ENCODE measurements at places on chromosomes 3 and 15.

DNA sequence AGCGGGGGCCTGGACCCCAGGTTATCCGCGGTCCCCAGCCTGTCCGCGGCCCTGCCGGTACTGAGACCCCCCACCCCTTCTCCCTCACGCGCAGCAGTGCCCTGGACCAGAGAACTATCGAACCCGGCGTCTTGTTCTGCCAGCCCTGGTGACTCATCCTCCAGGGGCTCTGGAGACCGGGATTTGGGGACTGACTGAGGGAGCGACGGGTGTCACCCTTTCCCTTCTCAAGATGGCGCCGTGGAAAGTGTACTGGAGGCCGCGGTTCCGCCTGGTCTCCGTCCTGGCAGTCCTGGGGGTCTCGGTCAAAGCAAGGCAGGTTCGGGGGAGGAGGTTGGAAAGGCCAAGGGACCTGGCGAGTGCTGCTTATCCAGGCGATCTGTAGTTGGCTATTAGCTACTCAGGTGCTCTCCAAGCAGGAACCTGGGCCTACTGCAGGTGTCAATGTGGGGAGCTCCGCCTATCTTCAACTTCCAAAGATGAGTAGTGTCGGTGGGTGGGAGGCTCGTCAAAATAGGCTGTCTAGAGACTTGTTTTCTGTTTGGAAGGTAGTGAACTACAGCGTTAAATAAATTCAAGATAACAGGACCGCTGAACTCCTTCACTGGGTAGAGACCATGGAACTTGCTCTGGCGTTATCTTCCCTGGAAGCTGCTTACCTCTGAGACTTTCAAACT, 790 bp downstream of the RAB5A start:
- ATAC-seq = peak; percentile 7
- H3K27ac ChIP-seq = peak overlapping the region; percentile 85
- H3K4me3 ChIP-seq = peak overlapping the region; percentile 82
- H3K36me3 ChIP-seq = peaks cover 11% of the 10 kb centered on the region
- peaks cover 31% of the 10 kb centered on the region for H3K4me1 ChIP-seq

GRCh38 chr15:63040954-63041353, 1.6 kb upstream of the TPM1 start:
- peaks cover 17% of the 10 kb centered on the region for H3K4me1 ChIP-seq
- no peaks in the 10 kb centered on the region for H3K36me3 ChIP-seq
- no peak overlapping the region for H3K27ac ChIP-seq

GRCh38 chr3:178971614-178972013, 100.0 kb downstream of the ZMAT3 start:
- H3K4me3 ChIP-seq = no peak overlapping the region
- no peaks in the 10 kb centered on the region for H3K27me3 ChIP-seq
- no peak overlapping the region for H3K27ac ChIP-seq
- peaks cover 24% of the 10 kb centered on the region for H3K36me3 ChIP-seq
- H3K4me1 ChIP-seq = peaks cover 31% of the 10 kb centered on the region

DNA sequence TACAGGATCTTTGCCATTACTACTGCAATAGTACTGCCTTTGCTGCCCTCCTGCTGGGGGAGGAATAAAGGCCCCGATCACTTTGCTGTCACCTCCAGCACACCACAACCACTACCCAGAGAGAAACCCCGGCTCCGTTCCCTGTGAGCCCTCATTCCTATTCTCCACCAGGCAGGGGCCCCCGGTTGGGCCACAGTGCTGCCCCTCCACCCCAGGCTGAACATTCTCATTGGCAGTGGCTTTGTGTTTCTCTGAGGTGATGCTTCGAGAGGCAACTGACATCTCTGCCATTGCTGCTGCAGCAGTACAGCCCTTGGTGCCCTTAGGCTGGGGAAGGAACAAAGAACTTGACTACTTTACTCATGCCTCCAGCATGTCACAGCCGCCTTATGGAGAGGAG, 612.9 kb upstream of the EPHA6 start:
- H3K4me3 ChIP-seq = no peak overlapping the region
- H3K4me1 ChIP-seq = no peaks in the 10 kb centered on the region
- no peak overlapping the region for H3K27ac ChIP-seq
- no peaks in the 10 kb centered on the region for H3K36me3 ChIP-seq

DNA sequence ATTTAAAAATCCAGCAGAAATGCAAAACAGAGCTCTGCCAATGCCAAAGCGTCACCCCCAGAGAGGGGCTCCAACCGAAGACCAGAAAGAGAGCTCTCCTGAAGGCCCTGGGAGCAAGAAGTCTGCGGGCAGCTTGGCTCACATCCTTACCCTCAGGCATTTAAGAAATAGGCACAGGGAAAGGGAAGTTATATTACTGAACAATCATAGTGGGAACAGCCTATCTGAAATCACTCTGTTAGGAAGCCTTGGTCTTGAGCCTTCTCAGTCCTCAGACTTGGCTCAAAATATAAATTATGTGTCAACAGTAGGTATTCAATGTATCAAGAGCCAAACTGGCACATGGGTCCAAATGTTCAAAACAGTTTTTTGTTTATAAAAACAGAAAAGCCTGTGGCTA, 10.3 kb upstream of the PPARG start:
- H3K27me3 ChIP-seq = peaks cover 20% of the 10 kb centered on the region
- H3K4me3 ChIP-seq = no peak overlapping the region
- H3K27ac ChIP-seq = no peak overlapping the region
- no peak for ATAC-seq

GRCh38 chr15:59138243-59138642, 33.3 kb downstream of the CCNB2 start:
- ATAC-seq = peak; percentile 87
- H3K36me3 ChIP-seq = peaks cover 76% of the 10 kb centered on the region

DNA sequence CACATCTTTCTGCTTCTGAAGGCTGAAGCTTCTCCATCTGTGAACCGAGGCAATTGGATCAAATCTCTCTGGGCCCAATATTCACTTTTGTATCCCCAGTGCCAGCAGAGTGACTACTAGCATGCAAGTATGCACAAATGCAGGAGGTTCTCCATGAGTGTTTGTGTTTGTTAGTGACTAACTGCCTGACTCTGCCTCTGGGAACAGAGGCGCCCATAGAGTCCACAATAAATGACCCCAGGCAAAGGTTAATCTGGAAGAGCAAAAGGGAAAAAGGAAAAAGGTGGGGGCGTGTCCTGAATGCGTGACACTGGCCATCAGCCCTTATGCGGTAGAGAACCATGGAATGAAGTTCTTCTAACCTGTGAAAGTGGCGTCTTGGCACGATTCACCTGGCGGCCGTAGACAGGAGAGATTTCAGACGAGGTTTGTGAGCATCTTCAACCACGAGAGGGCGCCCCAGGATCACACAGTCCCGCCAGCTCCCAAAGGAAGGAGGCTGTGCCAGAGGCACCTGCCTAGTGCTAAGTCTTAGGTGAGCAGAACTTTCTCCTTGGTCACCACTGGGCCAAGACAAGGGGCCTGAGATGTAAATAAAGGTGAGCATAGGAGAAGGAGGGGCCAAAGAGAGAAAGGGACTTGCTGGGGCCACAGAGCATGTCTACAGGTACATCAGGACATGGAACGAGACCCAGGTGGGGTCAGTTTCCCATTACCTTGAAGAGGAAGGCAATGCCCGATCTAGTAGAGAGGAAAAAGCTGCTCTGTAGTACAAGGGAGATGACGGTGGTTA, 44.2 kb downstream of the RBPMS2 start:
- peaks cover 29% of the 10 kb centered on the region for H3K4me1 ChIP-seq
- H3K27ac ChIP-seq = peak overlapping the region; percentile 77
- no peaks in the 10 kb centered on the region for H3K36me3 ChIP-seq
- peak overlapping the region; percentile 28 for H3K4me3 ChIP-seq

DNA sequence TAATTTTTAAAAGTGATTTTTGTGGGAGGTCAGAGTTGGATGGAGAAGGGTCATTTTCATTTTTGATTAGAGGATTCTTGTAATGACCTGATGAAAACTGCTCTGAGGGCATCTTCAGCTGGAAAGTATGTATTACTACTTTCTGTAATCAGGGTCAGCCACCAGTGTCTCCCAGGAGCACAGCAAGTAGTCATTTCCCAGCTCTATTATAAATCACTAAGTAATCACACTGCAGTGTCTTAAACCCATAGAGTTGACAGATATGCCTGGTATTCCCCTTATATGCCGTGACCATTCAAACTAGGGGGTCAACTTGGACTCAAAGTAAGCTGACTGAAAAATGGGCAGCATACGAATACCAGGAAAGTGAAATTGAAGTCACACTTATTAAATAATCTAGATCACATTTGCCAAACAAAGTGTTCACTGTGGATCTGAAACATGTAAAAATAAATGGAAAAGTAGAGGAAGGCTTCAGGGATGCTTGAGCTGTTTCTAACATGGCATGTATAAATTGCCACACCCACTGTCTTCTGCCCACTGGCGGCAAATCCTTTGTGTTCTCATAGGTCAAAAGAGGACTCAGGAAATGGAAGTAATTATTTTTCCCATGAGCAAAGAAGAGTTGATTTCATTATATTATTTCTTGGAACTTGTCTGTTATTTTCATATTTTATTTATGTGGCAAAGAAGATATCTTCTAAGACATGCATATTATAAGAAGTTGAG, 105.7 kb downstream of the MBNL1 start:
- peaks cover 51% of the 10 kb centered on the region for H3K4me1 ChIP-seq
- peaks cover 50% of the 10 kb centered on the region for H3K36me3 ChIP-seq
- no peaks in the 10 kb centered on the region for H3K27me3 ChIP-seq

DNA sequence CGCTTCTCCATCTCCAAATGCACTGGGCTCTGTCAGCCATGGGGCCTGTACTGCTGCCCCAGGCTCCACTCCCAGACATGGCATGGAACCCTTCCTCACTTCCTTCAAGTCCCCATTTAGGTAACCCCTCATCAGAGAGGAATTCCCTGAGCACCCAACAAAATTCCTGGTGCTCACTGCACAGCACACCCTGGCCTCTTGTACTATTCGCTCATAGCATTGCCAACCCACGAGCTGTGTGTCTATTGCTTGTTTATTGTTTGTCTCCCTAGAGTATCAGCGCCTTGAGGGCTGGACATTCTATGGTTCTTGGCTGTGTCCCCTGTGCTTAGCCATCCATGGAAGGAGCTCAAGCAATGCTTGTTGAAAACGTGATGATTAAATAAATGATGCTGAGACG, 46.1 kb upstream of the SLCO2A1 start:
- no peak overlapping the region for H3K4me3 ChIP-seq
- peaks cover 35% of the 10 kb centered on the region for H3K27me3 ChIP-seq
- no peaks in the 10 kb centered on the region for H3K36me3 ChIP-seq
- H3K27ac ChIP-seq = no peak overlapping the region
- ATAC-seq = no peak

DNA sequence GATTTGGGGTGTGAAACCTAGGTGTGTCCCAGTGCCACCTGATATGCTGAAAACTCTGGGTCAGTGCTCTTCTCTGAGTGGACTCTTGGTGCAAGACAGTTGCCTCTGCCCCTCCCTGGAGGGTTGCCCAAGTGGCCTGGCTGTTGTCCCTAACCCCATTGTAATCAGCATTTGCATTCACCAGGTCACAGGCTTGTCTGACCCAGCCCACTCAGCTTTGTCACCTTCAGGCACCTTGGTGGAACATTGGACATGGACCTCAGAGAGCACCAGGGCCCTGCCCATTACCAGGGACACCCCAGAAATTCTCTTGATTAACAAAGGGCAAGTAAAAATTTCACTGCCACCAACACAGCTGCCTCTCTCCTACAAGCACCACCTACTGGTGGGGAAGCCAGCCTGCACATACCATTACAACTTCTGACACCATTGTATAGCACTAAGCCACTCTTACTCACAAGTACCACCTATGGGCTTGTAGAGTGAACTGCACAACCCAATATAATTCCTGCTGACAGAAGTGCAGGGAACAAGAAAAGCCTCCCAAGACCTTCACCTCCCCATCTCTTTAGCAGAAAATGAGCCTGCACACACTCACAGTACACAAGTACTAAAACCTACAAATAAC, 324.6 kb downstream of the EPHA6 start:
- H3K36me3 ChIP-seq = no peaks in the 10 kb centered on the region
- no peaks in the 10 kb centered on the region for H3K27me3 ChIP-seq
- no peak overlapping the region for H3K4me3 ChIP-seq
- no peaks in the 10 kb centered on the region for H3K4me1 ChIP-seq

DNA sequence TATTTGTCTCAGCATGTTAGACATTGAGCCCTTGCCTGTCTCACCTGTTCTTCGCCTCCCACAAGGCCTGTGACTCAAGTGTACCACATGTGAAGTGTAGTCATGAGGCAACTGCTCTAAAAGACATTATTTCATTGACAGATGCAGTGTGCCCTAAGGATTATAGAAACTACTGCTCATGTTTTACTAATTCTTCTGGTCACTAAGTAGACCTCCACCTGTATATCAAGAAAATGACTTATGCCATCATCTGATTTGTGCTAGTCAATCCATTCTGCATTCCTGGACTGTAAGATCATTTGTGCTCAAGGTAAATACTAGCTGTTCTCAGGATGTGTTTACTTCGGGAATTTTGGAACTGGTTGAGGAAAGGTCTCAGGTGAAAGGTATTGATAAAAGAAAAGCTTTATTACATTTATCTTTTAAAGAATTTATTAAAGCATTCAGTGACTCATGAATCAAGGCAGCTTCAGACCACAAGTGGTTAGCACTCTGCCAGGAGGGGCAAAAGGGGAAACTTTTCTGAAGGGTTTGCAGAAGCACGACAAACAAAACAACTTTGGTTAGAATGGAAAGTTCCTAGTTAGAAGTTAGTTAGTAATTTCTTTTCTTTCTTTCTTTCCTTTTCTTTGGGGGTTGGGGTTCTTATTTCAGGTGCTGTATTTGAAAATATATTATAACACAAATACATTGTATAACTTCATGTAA, 465.3 kb upstream of the CBLB start:
- peak overlapping the region; percentile 63 for H3K27ac ChIP-seq
- H3K27me3 ChIP-seq = no peaks in the 10 kb centered on the region
- H3K36me3 ChIP-seq = no peaks in the 10 kb centered on the region
- peak; percentile 74 for ATAC-seq
- H3K4me3 ChIP-seq = peak overlapping the region; percentile 14
- H3K4me1 ChIP-seq = peaks cover 56% of the 10 kb centered on the region

GRCh38 chr15:31081588-31082250, 19.8 kb downstream of the TRPM1 start:
- H3K4me3 ChIP-seq = peak overlapping the region; percentile 19
- H3K4me1 ChIP-seq = peaks cover 33% of the 10 kb centered on the region
- H3K36me3 ChIP-seq = no peaks in the 10 kb centered on the region
- H3K27me3 ChIP-seq = no peaks in the 10 kb centered on the region
- ATAC-seq = no peak

DNA sequence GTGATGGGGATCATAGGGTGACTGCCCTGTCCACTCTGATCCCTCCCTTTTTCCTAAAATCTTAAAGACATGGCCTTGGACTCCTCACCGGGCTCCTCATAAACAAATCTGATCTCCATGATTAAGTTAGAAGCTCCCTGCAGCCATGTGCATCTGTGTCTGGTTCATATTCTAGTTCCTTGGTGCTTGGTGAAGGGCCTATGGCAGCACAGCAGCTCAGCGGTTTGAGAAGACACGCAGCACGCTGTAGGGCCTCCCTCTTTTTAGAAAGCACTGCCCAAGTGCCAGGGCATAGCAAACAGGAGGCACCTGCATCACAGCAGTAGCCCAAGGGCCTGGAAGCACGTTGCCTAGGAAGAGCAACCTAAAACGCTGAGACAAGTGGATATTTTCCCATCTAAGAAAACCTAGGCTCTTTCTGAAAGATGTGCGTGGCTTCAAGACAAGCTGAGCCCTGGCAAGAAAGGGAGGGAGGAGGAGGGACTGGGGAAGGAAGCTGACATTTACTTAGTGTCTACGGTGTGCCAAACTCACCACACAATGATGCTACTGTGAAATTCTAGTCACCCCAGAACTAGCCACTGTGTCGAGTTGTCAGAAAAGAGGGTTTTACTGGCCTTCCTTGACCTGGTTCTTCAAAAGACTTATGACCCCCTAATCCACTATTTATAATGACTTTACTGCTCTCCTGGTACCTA, 14.9 kb upstream of the ULK3 start:
- peak overlapping the region; percentile 46 for H3K4me3 ChIP-seq
- ATAC-seq = peak; percentile 89
- peaks cover 13% of the 10 kb centered on the region for H3K36me3 ChIP-seq
- H3K27ac ChIP-seq = peak overlapping the region; percentile 92
- H3K27me3 ChIP-seq = no peaks in the 10 kb centered on the region

GRCh38 chr3:129936757-129937156, 37.8 kb upstream of the TRH start:
- H3K4me1 ChIP-seq = peaks cover 6% of the 10 kb centered on the region
- no peak for ATAC-seq
- no peaks in the 10 kb centered on the region for H3K36me3 ChIP-seq
- H3K27me3 ChIP-seq = peaks cover 17% of the 10 kb centered on the region
